ENCODE measurements at places on chromosomes 4 and X.

GRCh38 chrX:121864561-121864960 is 817.2 kb downstream of the GLUD2 start:
- DNase-seq, result no peak

GRCh38 chrX:107565015-107565414 is 63.3 kb upstream of the PRPS1 start:
- no peak for DNase-seq

DNA sequence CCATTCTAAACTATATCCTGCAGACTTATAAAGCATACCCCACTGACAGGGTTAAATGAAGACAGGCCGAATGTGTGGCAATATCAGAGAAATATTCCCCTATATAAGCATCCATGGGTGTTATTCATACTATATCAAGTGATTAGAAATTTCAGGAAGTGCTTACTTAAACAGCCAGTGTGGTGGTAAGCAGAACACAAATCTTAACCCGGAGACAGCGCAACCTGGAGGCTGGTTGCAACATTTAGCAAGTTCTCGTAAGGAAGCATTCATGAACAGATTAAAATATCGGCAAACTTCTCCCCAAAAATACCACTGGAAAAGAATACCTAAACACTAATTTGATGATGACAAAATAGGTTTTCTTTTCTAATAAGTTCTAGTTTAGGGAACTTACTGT is 261.2 kb downstream of the CBLL2 start:
- peak; percentile 28 for DNase-seq

- DNase-seq, result no peak
Measured at GRCh38 chr4:15657366-15657765, 2.2 kb upstream of the FBXL5 start.

DNA sequence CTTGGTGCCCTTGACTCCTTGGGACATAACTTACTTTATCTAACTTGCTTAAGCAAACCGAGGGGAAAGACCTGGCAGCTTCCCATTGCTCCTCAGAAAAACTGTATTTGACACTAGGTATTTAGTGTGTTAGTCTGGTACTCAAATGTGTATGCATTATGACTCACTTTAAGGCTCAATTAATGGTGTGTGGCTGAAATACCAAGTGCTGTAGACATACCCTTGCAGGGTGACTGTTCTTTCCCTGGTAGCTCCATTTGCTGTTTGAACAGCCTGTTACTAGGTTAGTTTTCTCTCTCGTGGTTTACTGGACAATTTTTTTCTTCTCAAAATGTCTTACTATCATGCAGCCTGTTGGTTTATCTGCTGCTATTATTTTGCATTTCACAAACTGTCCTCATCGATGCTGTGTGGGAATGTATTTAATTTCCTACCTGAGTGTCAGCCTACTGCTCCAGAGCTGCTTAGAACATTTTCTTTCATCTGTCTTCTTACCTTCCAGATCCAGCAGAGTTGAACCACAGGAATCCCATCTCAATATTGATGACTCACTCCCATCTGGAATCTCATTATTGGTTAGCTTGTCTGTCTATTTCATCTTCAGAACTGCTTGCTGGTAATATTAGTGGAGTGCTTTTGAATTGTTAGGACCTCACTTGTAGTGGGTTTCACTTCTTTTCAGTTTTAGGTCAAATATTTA is 158.0 kb upstream of the FAT1 start:
- no peak for DNase-seq

GRCh38 chrX:124289443-124289842 is 43.0 kb upstream of the TEX13D start:
- DNase-seq, result no peak

GRCh38 chr4:53861856-53862610 is 202.4 kb downstream of the CHIC2 start:
- DNase-seq, result peak; percentile 67

GRCh38 chrX:118350706-118351105 is 4.8 kb downstream of the WDR44 start:
- DNase-seq, result peak; percentile 52

DNA sequence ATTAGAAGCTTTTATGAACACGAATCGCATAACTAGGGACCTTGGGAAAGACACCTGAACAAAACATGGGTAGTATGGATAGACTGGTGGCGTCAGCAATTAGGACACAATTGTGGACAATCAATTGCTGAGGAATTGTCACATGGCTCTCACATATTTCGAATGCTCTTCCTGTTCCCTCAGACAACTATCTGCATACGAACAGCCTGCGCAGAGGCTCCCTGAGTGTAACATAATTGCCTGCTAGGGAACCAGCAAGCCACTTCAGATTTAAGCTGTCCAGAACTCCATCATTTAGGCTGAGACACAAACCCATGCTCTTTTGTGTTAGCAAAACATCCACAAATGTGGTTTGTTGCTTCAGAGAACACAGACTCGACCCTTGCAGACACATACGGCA is 160.8 kb downstream of the MGST2 start:
- no peak for DNase-seq

- DNase-seq, result no peak
Measured at GRCh38 chr4:103171006-103171405, 27.1 kb downstream of the CENPE start.

GRCh38 chr4:43411226-43411625 is 518.7 kb downstream of the GRXCR1 start:
- no peak for DNase-seq

- DNase-seq, result no peak
Measured at GRCh38 chr4:8225706-8226443, 26.8 kb downstream of the SH3TC1 start.

DNA sequence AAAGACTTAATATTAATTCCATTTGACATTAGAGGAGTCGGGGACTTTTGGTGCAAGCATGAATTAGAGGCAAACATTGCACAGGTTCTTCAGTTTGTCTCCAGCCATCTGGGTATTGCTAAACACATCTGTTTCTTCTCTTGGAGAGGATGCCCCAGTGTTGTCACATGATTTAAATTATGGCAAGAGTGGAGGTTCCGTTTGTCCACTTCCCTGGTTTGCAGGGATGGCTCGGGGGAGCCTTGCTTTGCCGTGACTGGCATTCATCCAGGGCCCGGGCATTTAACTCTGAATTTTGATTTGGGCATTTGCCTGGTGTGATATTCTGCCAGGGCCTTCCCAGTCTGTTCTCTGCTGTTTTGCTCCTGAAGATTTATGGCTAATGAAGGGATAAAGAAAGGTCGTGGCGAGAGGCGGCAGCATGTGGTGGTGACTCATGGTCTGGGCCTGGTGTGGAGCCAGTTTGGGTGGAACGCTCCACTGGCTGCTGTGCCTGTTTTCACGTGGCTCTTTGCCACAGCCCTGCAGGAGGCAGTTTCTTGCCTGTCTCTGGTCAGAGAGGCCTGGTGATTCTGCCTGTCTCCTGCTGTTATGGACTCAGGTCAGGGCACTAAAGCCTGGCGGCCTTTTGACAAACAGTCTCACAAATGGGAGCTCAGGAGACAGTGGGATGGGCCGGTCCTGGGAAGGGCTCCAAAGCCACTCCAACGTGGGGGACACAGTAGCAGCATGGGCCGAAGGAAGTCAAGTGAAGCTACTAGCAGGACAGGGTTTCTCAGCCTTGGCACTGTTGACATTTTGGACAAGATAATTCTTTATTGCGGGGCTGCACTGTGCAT is 99.4 kb upstream of the PGRMC2 start:
- peak; percentile 14 for DNase-seq

- no peak for DNase-seq
Measured at GRCh38 chr4:118994030-118994429, 105.4 kb downstream of the SYNPO2 start.

DNA sequence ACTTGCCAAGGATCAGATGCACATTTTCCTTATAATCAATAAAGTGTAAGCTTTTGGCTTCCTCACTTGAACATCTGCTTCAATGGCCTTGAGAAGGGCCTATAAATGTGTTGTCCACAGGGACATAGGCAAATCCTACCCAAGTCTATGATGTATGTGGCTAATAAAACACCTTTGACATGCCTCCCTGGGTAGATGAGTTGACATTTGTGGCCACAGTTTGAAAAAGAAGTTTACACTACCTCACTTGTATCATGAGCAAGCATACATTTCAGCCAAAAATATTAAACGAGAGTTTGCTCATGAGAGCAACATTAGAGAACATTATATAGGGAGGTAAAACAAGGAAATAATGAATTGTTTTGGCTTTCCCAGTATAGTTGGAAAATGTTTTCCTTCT is 1067.7 kb downstream of the C4orf33 start:
- DNase-seq, result no peak

GRCh38 chrX:47611926-47612325 is 7.7 kb downstream of the SYN1 start:
- DNase-seq, result no peak

- no peak for DNase-seq
Measured at GRCh38 chr4:169975131-169975837, 50.9 kb downstream of the MFAP3L start.

- DNase-seq, result no peak
Measured at GRCh38 chr4:38101563-38101962, 141.4 kb downstream of the PTTG2 start.

- no peak for DNase-seq
Measured at GRCh38 chr4:94571298-94571697, 119.6 kb downstream of the PDLIM5 start.

DNA sequence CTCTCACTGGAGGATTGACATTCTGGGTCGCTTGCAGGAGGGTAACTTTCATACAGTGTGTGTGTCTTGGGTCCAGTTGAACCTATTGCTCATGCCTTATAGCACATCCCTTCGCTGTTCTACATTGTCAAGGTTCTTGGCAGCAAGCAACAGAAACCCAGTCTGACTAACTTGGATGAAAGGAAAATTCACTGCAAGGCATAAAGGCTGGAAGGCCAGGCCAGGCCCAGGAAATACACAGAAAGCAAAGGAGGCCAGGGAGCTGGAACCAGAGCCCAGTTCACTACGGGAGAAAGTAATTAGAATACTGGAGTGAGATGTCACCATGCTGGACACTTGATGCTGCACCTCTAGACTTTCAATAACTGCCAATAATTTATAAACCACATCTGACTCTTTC is 353.8 kb upstream of the GATB start:
- DNase-seq, result no peak

DNA sequence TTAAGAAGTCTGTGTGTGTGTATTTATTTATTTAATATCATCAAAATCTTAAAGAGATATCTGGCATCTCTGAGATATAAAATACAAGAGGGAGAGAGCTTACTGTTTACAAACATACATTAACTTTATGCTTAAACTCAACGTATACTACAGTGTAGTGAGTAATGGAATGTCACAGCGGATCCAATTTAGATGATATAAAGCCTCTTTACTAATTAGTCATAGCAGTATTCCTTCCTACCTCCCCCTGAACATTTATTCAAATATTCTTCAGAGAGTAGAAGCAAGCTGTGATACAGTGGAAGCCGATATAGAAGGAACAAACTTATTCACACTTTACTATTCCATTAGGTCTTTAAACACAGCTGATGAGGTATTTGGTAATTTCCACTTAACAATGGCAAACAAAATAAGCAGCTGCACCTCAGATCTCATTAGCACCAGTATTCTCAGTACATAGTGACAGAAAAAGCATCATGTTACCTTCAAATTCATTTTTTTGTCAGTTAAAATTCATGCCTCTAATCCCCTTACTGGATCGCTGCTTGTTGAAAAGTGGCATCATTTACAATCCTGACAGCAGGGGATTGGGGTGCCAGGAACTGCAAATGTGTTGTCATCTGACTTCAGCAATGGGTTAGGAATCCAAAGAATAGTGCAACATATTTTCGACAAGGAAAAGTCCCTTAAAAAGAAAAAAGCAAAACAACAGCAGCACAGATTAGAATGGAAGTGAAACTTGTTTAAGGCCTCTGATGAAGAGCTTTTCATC is 658.7 kb upstream of the EPHA5 start:
- DNase-seq, result no peak

DNA sequence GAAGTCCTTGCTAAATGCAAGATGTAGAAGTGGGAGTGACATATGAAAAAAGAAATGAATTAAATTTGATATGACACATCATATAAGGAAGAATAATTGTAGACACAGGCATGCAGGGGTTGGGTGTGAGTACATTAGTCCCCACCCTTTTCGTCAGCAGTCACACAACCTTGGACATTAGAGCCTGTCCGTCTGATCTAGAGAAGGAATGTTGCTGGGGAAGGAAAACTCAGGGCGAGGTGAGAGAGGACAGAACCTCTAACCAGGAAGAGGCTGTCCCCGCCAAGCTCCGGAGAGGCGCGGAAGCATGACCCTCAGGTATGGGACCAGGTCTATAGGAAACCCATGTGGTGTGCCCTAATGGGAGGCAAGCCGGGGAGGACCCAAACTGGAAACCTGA is 102.1 kb downstream of the RELL1 start:
- DNase-seq, result no peak

DNA sequence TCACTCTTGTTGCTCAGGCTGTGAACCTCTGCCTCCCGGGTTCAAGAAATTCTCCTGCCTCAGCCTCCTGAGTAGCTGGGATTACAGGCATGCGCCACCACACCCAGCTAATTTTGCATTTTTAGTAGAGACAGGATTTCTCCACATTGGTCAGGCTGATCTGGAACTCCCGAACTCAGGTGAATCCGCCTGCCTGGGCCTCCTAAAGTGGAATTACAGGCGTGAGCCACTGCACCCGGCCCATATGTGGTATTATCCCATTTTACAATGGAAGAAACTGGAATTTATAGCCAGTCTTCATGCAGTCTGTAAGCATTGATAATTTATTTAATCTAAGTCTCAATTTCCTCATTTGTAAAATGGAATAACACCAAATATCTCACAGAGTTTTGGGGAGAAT is 161.8 kb downstream of the GABRB1 start:
- no peak for DNase-seq

DNA sequence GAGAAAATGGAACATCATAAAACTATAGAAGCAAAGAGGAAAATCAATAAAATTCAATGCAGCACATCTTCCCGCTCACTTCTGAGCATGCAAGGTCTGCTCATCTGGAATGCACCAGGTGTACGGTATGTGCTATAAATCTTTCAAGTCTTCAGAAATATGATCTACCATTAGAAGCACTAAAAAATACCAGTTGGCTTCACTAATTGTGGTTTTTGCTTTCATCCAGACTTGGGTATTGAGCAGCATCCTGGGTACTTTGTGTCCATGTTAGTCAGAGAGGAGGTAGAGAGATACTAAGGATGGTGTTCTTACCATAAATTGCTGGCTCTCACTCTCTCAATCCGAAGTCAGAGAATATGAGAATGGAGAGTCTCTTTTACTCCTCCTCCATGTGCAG is 477.1 kb downstream of the PPARGC1A start:
- DNase-seq, result no peak

DNA sequence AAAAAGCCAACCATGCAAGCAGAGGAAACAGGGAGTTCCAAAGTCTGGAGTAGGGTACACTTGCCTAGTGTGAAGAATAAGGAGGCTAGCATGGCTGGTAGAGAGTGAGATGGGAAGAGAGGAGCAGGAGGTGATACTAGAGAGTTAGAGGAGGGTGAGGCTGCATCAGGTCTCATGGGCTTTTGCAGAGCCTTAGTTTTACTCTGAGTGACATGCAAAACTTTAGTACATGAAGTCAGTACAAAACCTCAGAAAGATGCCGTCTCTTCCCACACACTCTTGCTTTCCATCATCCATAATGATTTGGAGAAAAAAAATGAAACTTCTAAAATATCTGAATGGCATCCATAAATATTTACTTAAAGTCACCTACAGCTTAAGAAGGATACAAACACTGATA is 5.0 kb downstream of the OPRPN start:
- DNase-seq, result no peak
